SHP77 treated with DMSO at 0.1 percent for 48 hours (cell line): ENCODE measurements at places on chromosomes 12 and 14.

DNA sequence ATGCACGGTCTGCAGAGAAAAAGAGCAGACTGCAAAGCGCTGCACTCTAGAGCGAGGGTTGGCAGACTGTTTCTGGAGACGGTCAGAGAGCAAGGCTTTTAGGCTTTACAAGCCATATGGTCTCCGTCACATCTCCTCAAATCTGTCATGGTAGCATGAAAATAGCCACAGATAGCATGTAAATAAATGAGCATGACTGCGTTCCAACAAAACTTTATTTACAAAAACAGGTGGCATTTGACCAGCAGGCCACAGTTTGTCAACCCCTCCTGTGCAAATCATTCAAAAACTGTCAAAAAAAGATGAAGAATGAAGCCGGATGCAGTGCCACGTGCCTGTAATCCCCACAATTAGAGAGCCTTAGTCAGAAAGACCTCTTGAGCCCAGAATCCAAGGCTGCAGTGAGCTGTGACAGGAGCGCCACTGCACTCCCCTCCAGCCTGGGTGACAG lies 18.9 kb downstream of the SYNE3 start:
- DNase-seq = no peak

- DNase-seq = no peak
These were observed 21.2 kb downstream of the PRPF40B start for GRCh38 chr12:49644620-49644994.

- no peak for DNase-seq
These were observed 20.7 kb downstream of the SLC7A8 start for GRCh38 chr14:23162800-23163199.

GRCh38 chr12:96409731-96410130 lies 9.5 kb upstream of the CDK17 start:
- no peak for DNase-seq

GRCh38 chr14:22994762-22995275 lies 12.5 kb upstream of the AJUBA start:
- no peak for DNase-seq

DNA sequence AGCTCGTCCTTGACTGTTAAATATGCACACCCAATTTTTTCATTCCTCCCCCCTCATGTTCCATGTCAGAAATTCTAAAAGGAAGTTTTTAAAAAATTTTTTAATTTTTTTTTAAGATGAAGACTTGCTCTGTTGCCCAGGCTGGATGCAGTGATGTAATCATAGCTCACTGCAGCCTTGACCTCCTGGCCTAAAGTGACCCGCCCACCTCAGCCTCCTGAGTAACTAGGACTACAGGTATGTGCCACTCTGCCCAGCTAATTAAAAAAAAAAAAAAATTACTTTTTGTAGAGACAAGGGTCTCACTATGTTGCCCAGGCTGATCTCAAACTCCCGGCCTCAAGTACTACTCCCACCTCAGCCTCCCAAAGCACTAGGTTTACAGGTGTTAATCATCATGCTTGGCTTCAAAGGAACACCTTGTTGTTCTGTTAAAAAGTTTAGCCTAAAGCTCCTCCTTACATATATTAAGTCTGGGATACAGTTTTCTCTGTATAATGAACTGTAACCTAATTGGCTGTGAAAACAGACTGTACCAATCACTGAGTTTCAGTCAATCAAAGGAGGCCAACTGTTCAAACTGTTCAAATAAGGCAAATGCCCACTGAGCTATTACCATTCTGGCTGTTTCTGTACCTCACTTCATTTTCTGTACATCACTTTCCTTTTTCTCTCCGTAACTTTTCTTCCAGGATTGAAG lies 17.8 kb downstream of the SDR9C7 start:
- no peak for DNase-seq

DNA sequence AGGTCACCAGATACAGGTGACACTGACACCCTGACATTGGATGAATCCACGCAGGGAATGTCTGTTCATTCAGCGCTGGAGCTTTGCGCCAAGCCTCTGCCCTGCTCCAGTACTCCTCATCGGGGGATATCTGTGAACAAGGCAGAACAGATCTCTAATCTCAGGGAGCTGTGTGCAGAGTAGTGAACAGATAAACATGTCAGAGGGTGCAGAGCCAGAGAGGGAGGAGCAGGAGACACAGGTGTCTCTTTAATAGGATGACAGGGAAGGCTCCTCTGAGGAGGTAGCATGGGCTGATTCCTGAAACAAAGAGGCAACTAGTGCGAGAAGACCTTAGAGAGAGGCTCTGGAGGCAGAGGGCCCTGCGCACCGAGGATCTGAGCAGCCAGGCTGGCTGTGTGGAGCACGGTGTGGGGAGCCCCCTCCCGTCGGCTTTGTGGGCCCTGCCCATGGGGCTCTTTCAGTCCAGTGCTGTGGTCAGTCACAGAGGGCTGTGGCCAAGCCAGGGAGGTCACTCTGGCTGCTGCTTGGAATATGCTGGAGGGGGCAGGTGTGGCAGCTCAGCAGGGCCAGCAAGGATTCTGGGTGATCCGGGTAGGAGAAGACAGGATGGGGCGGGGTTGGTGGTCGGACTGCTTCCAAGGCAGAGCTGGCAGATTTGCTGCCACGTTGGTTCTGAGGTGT lies 55.6 kb downstream of the TECPR2 start:
- DNase-seq = no peak
